Activated naive CD4-positive, alpha-beta T cell treated with anti-CD3 and anti-CD28 coated beads, Interleukin-2, amount 10 ng/mL, durations not matched to agents 5 hours and 36 hours (primary cell): ENCODE measurements at places on chromosomes 12 and 14. TPM values are rescaled to one million over a fixed set of nuclear protein-coding genes. Genes with fewer than 3 reads are reported as not detected.

The TSHR gene
- 3.5 TPM for total RNA-seq

The NAV3 gene
- not detected for total RNA-seq

The LTB4R2 gene
- 20.8 TPM for total RNA-seq

The ENO2 gene
- total RNA-seq, result 146 TPM

The IRF2BPL gene
- 35.4 TPM for total RNA-seq

The GPR132 gene
- 45.0 TPM for total RNA-seq

The KRT82 gene
- not detected for total RNA-seq

The PMCH gene
- total RNA-seq, result 0.28 TPM

The SLC35E3 gene
- total RNA-seq, result 6.7 TPM

The MNAT1 gene
- total RNA-seq, result 27.0 TPM

The EIF2S3B gene
- total RNA-seq, result 1.5 TPM

The HOXC9 gene
- total RNA-seq, result not detected

The OLR1 gene
- total RNA-seq, result not detected

The TMEM253 gene
- not detected for total RNA-seq

The VIPAS39 gene
- 16.5 TPM for total RNA-seq

The TTC5 gene
- total RNA-seq, result 22.1 TPM

The SMCO2 gene
- 0.34 TPM for total RNA-seq

The CD163L1 gene
- not detected for total RNA-seq

The NTF3 gene
- total RNA-seq, result not detected

The AVPR1A gene
- total RNA-seq, result not detected

The ACOT6 gene
- not detected for total RNA-seq

The TGM1 gene
- 3.3 TPM for total RNA-seq

The SLC10A1 gene
- total RNA-seq, result not detected

The TMEM229B gene
- total RNA-seq, result 15.2 TPM

The CRY1 gene
- 13.9 TPM for total RNA-seq

The KRT83 gene
- not detected for total RNA-seq

The KCNA1 gene
- not detected for total RNA-seq

The KLRG1 gene
- 13.5 TPM for total RNA-seq

The RAB15 gene
- 6.6 TPM for total RNA-seq

The MSRB3 gene
- total RNA-seq, result not detected

The KLHL33 gene
- total RNA-seq, result 0.19 TPM

The TCTN2 gene
- 3.2 TPM for total RNA-seq

The RALGAPA1 gene
- total RNA-seq, result 37.2 TPM

The ENDOU gene
- not detected for total RNA-seq

The FOXA1 gene
- not detected for total RNA-seq

The ZCCHC8 gene
- 39.8 TPM for total RNA-seq

The TAS2R8 gene
- not detected for total RNA-seq

The DBX2 gene
- not detected for total RNA-seq

The SLC25A47 gene
- not detected for total RNA-seq

The TDRD9 gene
- total RNA-seq, result 0.05 TPM

The HOXC12 gene
- total RNA-seq, result not detected

The DCD gene
- total RNA-seq, result not detected

The KLHL28 gene
- total RNA-seq, result 17.8 TPM

The ARG2 gene
- total RNA-seq, result 1.4 TPM

The GPX2 gene
- not detected for total RNA-seq

The CLEC6A gene
- total RNA-seq, result 0.17 TPM

The SUSD6 gene
- 45.3 TPM for total RNA-seq

The EMP1 gene
- 35.6 TPM for total RNA-seq

The GPR68 gene
- 23.9 TPM for total RNA-seq

The RPL10L gene
- not detected for total RNA-seq

The TAMALIN gene
- total RNA-seq, result 18.3 TPM

The LMO3 gene
- not detected for total RNA-seq

The PNP gene
- total RNA-seq, result 153 TPM

The KRT74 gene
- total RNA-seq, result not detected

The JPH4 gene
- 0.07 TPM for total RNA-seq

The PLBD1 gene
- not detected for total RNA-seq

The TPPP2 gene
- total RNA-seq, result not detected
